Pancreas (tissue), 10 donors: ENCODE measurements at places on chromosomes 1 and 21. TPM values are rescaled to one million over a fixed set of nuclear protein-coding genes. Genes with fewer than 3 reads are reported as not detected.

- no peak for DNase-seq
Measured at GRCh38 chr1:167332503-167332902, 111.8 kb downstream of the POU2F1 start.

- DNase-seq = no peak
Measured at GRCh38 chr1:1259951-1260600, 13.6 kb upstream of the C1QTNF12 start.

Gene SSU72
- 49.2 TPM for total RNA-seq

DNA sequence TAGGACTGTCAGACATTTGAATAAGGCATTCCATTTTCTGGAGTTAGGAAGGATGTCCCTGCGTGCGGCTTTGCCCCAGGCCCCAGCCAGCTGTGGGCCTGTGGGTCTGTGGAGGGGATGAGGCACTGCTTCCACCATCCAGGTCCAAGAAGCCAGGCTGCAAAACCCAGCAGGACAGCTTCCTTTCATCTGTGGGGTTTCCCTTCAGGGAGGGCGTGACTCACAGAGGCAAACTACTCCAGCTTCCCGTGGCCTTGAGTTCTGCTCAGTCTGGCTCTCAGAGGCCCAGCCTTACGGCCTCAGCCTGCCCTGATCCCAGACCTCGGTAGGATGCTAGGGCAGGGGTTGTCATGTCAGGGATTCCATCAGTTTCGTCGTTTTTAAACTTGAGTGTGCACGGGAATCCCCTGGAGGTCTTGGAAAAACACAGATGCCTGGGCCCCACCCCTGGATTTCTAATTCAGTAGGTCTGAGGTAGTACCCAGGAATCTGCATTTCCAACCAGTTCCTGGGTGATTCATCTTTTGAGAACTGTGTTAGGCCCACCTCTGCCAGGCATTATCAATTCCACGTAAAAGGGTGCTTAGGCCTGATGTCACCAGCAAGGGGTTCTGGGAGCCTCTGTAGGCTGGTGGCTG is 32.3 kb upstream of the TENT5C start:
- peak; percentile 68 for DNase-seq

GRCh38 chr1:191669629-191670028 is 488.6 kb upstream of the RGS18 start:
- no peak for DNase-seq

Gene CELF3
- total RNA-seq = 1.3 TPM

- no peak for DNase-seq
Measured at GRCh38 chr1:174197547-174197946, 38.2 kb downstream of the RABGAP1L start.

- DNase-seq = no peak
Measured at GRCh38 chr1:103056423-103056822, 51.9 kb downstream of the COL11A1 start.

- no peak for DNase-seq
Measured at GRCh38 chr21:33734291-33734690, 92.0 kb downstream of the ITSN1 start.

DNA sequence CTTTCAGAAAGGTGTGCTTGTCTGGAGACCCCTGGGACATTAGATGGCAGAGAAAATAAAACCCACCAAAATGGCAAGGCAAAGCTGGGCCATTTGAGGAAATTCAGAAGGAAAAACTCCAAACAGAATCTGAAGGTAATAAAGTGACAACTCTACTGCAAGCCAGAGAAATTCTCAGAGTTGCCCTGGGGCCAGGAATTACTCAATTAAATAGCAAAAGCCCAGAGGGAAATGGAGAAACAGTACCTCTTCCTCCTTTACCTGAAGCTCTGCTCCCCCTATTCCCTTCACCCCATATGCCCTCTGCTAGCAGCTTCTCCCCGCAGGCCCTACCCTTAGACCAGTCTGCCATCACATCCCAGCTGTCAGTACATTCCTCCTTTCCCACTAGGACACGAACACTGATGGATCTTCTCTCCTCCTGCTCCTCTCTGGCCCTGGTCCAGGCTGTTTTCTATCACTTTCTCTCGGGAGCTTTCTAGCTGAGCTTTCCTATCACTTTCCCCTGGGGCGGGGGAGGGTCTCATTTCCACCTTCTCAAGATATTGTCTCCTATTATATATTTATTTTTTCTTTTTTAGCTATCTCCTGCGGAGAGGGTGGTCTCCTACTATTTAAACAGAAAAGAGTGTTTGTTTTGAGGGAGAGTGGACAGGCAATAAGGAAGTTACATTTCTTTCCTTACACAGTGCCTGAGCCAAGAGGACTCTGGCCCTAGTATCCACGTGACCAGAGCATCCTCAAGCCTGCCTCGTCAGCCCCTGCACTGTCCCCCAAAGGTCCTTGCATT is 47.7 kb upstream of the RBM15 start:
- DNase-seq = no peak

- DNase-seq = no peak
Measured at GRCh38 chr1:89724369-89725010, 91.6 kb downstream of the LRRC8C start.

GRCh38 chr1:9539829-9540550 is 725 bp downstream of the SLC25A33 start:
- DNase-seq = peak; percentile 47

- DNase-seq = no peak
Measured at GRCh38 chr1:4961935-4962645, 307.7 kb downstream of the AJAP1 start.

- DNase-seq = no peak
Measured at GRCh38 chr1:50783286-50783685, 176.8 kb downstream of the FAF1 start.

DNA sequence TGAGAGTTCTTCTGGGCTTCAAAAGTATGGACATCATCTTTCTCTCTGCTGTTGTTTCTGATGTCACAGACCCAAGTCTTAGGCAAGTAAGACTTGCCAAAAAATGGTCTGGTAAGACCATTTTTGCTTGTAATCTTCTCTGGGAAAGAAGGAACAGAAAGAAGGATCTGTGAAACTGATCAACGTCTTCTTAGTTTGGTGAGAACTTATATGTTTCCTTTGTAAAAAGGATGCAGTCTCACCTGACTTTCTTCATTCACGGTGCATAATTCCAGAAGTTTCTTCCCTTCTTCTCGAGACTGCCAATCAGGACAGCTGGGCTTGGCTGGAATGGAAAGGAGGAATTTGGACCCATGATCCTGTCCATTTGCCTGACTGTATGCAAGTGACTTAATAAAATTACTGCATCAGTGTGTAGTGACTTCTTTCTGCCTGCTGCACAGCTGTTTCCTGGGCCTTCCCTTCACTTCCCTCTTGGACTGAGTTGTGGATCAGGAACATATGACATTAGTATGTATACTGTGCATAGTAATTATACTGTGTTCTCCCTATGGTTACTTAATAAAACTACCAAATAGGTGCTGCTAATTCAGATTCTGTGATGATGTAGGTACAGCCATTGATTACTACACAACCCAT is 7.6 kb upstream of the DENND1B start:
- DNase-seq = no peak

- DNase-seq = no peak
Measured at GRCh38 chr1:50974618-50974935, 4.5 kb downstream of the CDKN2C start.

Gene LCE2C
- not detected for total RNA-seq

DNA sequence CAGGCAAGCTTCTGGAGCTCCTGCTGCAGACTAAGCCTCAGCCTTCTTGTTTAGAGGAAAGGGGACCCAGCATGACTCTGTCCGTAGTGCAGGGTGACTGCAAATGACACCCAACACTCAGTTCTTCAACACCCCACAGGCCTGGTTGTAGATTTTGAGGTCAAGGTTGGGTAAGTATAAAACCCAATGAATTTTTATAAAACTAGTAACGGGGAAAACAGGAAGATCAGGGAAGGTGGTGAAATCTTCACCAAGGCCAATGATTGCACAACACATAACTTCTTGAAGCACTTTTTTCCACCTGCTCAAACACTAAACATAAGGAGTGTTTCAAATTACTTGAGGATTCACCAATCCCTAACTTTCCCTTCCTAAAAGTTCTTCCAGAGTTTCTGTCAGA is 89.4 kb upstream of the JAK1 start:
- no peak for DNase-seq
